ENCODE measurements at places on chromosomes 1 and 21.

- DNase-seq = no peak
Observed at GRCh38 chr1:227884370-227885134, 63.2 kb downstream of the WNT9A start.

DNA sequence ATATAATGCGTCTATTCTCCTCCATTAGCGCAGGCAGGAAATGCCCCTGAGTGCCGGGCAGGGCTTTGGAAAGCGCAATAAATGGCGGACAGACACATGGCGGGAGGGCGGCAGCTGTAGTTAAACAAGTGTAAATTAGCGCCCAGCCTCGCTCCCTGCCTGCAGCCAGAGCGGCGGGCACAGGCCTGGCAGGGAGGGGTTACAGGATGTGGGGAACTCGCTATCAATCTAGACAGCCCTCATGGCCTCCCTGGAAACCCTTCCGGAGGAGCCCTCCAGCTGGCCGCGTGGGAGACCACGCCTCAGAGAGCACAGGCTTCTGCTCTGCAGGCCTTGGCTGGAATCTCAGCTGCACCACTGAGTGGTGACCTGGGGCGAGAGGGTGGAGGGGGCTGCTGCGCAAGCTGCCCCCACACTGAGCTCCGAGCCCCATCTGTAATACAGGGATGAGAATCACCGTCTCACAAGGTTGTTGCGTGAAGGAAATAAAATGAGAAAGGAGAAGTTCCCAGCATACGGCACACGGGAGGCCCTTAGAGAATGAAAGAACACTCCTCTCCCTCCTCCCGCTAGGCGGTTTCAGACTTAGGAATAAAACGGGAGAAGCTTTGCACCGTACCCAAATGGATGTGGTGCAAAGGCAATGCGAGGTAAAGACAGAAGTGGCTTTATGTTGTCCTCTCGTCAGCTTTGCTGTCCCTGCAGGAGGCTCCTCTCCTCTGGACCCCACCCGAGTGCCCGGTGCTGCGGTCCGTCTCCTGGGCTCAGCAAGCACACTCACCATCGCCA lies 167.2 kb upstream of the POU3F1 start:
- DNase-seq = no peak

DNA sequence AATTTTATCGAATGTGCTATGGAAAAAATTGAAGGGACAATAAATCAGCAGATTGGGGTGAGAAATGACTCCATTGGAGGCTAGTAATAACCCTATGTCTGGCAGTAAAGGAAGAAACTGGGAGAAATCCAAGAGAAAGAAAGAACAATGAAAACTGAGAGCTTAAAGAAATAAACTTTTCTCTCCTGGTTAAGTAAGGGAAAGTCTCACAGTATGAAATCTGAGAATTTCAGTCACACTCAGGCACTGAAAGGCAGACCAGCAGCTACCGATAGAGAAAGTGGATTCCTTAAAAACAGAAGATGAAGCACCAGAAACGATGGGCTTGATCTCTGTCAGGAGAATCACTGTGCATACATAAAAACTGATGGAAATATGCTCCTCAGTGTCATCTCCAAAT lies 404.2 kb downstream of the PLPP3 start:
- no peak for DNase-seq

GRCh38 chr1:246987083-246987690 lies 20.7 kb downstream of the ZNF695 start:
- no peak for DNase-seq

DNA sequence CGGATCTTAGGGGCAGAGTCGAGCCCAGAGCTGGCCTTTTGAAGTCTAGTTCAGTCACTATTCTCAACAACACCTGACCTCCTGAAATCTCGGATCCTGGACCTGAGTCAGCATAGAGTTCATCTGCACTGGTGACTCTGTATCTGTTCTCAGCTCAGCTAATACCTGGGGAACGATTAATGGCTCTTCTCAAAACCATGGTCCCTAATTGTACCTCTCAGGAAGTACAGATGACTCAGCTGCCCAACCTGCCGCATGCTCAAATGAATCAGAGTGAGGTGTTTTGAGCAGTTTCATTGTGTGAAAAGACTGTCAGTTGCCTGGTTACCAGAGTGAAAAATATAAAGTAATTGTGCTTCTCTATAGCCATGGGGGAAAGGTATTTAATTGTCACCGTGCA lies 89.2 kb downstream of the SLC35F3 start:
- DNase-seq = no peak

DNA sequence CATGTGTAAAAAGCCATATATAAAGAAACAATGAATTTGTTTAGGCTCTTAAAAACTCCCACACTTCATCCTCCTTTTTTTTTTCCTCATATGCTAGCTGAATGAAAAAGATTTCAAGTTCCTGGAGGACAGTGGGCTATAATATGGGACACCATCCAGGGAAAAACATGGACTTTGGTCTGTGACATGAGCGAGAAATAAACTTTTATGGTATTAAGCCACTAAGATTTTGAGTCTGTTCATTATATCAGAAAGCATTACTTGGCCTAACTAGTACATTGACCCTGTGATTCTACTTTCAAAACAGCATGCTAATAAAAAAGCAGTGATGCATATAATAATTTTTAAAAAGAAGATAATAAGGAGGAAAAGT lies 392.3 kb upstream of the CAMK1G start:
- DNase-seq = no peak

GRCh38 chr1:64046891-64047290 lies 156.5 kb upstream of the UBE2U start:
- no peak for DNase-seq

DNA sequence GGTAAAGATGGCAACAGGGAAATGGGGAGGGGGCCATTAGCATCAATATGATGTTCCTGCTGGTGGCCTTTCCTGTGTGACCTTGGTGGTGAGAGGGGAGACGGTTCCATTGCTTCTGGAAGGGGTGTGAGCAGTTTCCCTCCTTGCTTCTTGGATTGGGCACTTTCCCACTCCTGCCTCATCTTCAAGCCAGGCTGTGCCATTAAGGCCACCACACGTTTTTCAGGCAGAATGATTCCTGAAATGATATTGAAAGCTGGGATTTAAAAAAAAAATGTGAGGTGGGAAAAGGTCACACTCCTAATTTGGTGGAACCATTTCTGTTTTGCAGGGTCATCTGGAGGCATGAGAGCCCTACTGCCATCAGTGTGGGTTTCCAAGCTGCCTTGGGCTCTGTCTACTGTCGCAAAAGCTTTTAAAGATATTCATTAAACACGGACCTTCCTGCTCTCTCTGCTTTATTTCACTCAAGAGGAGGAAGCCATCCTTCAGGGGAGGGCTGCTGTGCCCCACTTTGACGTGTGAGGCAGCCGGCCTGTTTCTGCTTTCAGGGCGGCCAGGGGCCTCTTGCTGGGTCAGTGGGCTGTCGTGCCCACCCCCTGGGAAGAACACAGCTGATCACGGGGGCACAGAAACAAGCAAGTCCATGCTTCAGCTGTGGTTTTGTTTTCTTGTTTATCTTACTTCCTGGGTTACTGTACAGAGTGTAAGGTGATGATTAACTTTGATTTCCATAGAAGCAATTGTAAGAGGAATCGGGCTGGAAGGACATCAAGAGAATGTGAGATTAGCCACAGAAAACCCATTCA lies 8.0 kb downstream of the RIIAD1 start:
- no peak for DNase-seq

DNA sequence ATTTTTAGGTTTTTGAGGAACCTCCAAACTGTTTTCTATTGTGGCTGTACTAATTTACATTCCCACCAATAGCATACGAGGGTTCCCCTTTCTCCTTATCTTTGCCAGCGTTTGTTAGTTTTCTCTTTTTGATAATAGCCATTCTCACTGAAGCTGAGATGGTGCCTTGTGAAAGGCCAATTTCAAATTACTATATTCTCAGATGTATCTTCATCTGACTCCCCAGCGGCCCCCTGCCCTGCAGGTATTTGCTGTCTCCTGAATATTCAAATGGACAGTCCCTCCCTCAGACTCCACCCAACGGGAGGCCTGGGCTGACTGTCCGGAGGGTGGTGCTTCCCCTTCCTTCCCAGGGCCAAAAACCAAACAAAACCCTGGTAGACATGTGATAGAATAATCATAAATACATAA lies 33.5 kb upstream of the TARBP1 start:
- DNase-seq = no peak

DNA sequence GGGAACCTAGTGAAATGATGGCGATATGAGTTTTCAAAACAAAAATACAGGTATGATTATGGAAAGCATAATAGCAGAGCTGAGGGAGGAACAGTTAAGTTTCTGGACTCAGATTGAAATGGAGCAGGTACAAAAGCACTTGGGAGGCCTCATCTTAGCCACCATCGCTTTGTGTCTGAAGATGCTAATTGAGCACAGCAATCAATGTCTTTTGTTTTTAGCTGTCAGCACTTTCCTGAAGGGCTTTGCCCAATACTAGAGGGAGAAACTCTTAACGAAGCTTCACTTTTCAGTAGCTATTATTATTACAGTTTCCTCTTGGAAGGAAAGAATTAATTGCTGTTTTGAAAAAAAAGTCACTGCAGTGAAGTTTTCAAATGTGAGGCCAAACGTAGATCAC lies 348.7 kb downstream of the RWDD3 start:
- no peak for DNase-seq

- DNase-seq = no peak
Observed at GRCh38 chr1:93680420-93681100, 1.1 kb downstream of the BCAR3 start.
